ENCODE measurements at places on chromosomes 1 and 21.

- no peak for DNase-seq
Observed at GRCh38 chr1:99139876-99140275, 124.4 kb upstream of the PLPPR4 start.

GRCh38 chr1:225418598-225418997 is 9.2 kb downstream of the LBR start:
- no peak for DNase-seq

GRCh38 chr1:61198554-61198953 is 116.2 kb downstream of the NFIA start:
- DNase-seq = no peak

DNA sequence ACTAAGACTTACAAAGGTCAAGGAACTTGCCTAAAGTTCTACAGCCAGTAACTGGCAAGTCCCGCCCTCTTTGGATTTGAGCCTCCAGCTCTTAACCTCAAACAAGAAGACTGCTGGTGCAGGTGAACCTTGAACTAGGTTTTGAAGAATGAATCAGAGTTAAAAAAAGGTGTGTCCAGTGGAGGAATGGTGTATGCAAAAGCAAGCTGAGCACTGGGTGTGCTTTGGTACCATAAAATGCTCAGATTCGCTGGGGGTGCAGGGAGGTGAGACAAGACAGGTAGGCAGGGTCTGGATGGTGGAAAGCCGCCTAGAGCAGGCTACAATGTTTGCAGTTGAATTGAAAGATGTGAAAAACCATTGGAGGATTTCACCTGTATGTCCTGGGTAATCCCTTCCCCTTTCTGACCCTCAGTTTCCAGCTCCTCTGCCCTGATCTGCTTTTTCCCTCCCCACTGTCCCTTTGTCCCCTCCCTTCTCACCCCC is 39.8 kb downstream of the FOXD2 start:
- DNase-seq = no peak

DNA sequence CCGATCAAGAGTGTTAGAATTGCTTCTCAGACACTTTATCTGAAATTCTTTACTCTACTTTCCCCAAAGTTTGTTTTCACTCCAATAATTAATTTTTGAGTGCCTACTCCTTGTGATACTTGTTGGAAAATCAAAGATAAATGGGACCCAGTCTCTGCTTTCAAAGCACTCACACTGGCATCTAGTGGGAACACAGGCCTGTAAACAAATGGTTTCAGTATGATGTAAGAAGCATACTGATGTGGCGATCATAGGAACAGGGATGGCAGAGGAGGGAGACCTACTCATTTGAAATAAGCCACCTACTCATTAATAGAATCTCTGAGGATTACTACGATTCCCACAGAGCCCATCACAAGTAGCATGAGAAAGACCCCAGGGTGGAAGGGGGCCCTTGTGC is 273.7 kb upstream of the ST6GALNAC5 start:
- DNase-seq = no peak
